ENCODE measurements at places on chromosomes 5 and 9.

GRCh38 chr5:60178101-60178500, 284.6 kb upstream of the PDE4D start:
- DNase-seq = no peak

GRCh38 chr5:14445576-14446290, 135.9 kb upstream of the OTULINL start:
- DNase-seq = no peak

- DNase-seq = no peak
Observed at GRCh38 chr9:3954331-3955304, 345.2 kb downstream of the GLIS3 start.

DNA sequence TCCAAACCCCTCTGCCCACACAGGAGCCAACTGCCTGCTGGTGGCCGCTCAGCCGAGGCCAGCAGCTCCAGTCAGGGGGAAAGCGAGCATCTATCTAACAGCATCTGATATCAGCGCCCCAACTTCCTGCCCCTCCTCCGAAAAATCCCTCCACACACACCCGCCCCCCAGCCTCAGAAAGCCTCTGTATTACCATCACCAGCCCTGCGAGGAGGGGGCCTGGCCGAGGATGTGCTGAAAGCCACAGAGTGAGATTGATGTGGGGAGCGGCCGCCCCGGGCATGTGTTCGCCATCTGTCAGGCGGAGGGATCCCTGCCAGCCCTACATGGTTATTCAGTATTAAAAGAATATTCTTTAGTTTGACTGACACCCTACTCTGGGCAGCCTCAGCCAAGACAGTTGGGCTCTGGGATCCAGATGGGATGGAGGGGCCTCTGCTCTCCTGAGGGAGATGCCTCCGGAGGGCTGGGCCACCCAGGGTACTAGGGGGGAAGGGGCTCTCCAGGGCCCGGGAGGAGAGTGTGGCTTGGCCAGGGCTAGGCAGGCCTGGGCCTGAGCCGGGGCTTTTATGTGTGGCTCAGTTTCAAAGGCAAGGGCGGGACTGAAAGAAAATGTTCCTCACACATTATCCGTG, 98.0 kb downstream of the HSD17B3 start:
- peak; percentile 34 for DNase-seq

GRCh38 chr9:105116052-105116868, 128.2 kb upstream of the SLC44A1 start:
- DNase-seq = no peak
